ENCODE measurements at places on chromosomes 6 and 20.
A peak's percentile ranks its signal among the peaks of the same experiment; 100 is the strongest.

DNA sequence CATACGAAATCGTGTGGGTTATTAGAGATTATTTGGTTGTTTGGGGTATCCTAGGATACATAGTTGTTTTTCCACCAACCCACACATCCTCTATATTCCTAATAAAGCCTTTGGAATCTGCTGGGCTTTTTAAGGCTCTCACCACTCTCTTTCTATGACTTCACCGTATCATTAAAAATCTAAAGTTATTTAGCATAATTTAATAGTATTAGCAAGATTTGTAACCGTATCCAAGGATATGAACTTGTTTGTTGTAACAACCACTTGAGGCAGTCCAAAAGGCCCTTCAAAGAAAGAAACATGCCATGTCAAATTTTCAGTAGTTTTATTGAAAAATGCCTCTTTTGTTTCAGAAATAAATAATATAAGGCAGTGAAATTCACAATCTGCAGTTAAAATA, 121.8 kb downstream of the COL12A1 start:
- no peak for DNase-seq

GRCh38 chr6:33241968-33242367, 29.7 kb downstream of the VPS52 start:
- no peak for DNase-seq

DNA sequence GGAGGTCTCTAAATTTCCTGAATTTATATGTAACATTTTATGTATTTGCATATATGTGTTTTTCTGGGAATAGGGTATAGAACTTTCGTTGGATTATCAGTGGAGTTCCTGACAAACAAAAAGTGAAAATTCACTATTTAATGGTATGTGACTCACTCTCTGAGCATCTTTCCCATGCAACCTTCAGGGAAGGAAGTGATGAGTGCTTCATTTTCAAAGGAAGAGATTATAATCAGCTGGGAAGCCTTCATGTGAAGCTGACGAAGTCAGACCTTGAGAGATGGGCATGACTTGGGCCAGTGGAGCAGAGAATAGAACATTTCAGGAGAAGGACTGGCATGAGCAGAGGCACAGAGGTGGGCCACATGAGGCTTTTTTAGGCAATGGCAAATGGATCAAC, 72.7 kb downstream of the FAXC start:
- DNase-seq: no peak

DNA sequence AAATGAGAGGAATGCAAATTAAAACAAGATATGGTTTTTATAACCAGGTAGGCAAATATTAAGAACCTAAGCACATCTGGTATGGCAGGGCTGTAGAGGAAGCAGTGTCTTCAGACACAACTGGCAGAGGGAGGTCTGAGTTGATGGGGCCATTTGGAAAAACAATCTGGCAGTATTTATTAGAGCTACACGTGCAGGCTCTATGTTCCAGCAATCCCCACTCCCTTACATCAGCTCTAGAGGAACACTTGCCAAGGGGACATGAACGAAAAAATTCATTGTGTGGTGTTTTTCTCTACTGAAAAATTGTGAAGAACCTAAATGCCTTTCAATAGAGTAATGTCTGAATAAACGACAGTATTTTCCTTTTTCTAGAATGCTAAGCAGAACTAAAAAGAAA, 111.6 kb upstream of the EDN1 start:
- DNase-seq: no peak

DNA sequence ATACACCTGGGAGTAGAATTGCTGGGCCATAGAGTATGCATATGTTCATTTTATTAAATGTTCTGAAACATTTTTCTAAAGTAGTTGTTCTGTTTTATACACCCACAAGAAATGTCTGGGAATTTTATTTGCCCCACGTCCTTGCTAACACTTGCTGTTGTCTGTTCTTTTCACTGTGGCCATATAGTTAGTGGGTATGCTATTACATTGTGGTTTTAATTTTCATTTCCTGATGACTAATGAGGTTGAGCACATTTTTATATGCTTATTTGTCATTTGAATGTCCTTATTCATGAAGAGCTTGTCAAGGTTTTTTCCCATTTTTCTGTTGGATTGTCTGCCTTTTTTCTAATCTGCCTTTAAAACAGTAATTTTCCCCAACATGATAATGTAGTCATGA, 41.5 kb upstream of the TGM3 start:
- no peak for DNase-seq

GRCh38 chr6:151914484-151914883, 107.0 kb downstream of the ESR1 start:
- DNase-seq: peak; percentile 14

DNA sequence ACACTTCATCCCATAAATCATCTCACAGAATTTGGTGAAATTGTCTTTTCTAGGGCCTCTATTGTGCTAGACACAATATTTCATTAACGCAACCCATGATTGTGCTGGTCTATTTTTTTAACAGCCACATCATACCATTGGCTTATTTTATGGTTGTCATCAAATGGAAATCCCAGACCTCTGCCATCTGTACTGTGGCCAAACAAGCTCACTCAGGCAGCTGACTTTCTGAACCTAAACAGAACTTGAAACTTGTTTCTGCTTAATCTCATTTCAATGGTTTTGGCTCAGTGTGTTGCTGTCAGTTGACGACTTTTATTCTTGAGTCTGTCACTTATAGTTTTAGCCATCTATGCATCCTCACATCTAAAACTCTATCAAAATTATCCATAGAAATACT, 111.8 kb downstream of the HAO1 start:
- DNase-seq: no peak

DNA sequence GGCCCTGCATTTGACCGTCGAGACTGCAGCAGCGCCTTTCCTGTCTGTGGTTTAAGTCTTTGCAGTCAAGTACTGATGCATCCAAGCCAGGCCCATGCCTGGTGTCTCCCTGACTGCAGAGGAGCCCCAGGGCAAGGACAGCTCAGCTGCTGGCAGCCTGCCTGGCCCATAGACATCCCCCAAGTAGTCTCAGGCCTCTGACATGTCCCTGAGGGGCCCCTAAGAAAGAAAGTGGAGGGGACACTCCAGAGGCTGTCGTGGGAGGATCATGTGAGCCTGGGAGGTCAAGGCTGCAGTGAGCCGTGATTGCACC, 18.0 kb downstream of the HRH3 start:
- DNase-seq: no peak

- peak; percentile 49 for DNase-seq
Observed at GRCh38 chr6:30483677-30484279, 5.5 kb upstream of the HLA-E start.

DNA sequence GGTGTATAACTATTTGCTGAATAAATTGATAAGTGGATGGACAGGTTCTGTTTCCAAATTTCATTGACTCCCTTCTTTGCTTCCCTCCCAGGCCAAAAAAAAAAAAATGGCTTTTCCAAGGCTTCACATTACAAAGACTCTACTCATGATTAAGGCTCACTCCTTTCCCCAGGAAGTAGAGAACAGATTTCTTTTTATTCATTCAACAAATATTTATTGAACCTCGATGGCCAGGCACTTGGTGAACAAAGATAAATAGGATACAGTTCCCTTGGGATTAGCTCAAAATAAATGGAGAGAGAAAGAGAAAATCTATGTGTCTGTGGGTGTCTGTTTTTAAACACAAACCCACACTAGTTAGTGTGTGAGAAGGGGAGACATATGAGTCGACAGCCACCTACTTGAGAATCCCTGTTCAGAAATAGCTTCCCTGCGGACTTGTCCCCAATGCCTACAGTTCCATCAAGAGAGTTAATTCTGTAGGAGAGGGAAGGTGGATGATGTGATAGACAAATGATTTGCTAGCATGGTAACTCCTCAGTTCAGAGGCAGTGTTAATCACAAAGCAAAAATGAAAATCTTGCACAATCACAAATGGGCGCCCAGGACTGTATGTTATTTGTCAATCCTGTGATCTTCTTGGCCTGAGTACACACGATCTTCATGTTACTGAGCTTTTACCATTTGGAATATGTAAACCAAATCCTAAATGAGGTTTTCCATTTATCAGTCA, 20.3 kb downstream of the TRAF3IP2 start:
- DNase-seq: no peak

DNA sequence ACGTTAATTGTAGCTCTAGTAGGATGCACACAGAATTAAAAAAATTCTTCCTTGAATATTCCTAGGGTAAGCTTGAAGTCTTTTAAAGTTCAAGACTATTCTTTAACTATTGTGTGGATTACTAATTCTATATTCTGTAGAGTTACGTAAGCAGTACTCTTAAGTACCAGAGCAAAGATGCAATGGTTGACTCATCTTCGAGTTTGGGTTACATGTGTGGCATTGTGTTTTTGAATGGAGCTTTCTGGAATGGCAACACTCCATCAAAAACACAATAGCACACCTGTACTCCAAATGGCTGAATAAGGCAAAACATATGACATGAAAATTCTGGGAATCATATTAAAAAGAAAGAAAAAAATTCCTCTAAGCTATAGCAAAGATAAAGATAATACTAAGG, 33.5 kb upstream of the CEP162 start:
- no peak for DNase-seq
